ENCODE measurements at places on chromosomes 3 and 15. TPM values are rescaled to one million over a fixed set of nuclear protein-coding genes. Genes with fewer than 3 reads are reported as not detected.

IL5RA gene
- polyA plus RNA-seq, result 2.3 TPM

IDH3A gene
- polyA plus RNA-seq, result 35.8 TPM

TP63 gene
- polyA plus RNA-seq, result 1.0 TPM

ARGFX gene
- not detected for polyA plus RNA-seq

VPS39 gene
- 81.0 TPM for polyA plus RNA-seq

TEX55 gene
- not detected for polyA plus RNA-seq

NT5DC2 gene
- 254 TPM for polyA plus RNA-seq

CPNE9 gene
- polyA plus RNA-seq, result not detected

KLHL18 gene
- 16.4 TPM for polyA plus RNA-seq

TGFBR2 gene
- 109 TPM for polyA plus RNA-seq

GOLGA6D gene
- polyA plus RNA-seq, result 0.21 TPM

KBTBD8 gene
- polyA plus RNA-seq, result 1.1 TPM

SIDT1 gene
- polyA plus RNA-seq, result 2.5 TPM

Data from left lung (tissue), 14 donors.